ENCODE measurements at places on chromosomes 7 and 10.
A peak's percentile ranks its signal among the peaks of the same experiment; 100 is the strongest.

- no peak for DNase-seq
These were observed 172.1 kb upstream of the AOAH start for GRCh38 chr7:36896418-36896817.

DNA sequence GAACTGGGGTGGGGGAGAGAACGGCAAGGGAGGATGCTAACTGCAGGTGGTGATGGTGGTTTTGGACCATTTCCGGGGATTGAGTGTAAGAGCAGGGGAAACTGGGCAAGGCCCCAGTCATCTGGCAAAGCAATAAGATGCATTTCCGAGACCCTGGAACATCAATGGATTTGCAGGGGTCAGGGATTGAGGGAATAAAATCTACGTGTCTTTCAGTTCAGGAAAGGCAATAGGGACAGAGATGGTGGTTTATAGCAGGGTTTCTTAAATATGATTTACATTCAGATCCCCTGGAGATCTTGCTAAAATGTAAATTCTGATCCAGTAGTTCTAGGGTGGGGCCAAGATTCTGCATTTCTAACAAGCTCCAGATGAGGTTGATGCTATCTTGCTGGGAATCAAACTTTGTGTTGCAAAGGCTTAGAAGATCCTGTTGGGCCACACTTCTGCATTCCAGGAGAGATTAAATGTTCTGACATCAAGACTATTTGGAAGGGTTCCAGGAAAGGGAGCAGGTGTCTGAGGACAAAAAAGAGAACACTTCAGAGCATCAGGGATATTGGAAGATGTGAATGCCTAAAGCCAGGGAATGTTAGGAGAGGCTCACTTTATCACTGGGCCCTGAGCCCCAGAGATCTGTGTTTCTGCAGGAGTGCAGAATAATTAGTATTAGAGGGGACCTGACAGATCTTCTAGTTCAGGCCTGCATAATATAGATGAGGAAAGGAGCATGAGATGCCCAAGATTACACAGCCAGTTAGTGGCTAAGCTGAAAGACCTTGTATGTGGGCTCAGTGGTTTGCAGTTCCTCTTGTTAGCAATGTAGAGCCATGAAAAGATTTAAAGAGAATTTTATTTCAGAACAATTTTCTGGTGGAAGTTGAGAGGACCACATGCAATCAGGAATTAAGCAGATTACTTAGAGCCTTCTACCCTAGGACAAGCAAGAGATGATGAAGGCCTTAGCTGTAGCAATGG, 32.4 kb downstream of the BLNK start:
- DNase-seq, result no peak

GRCh38 chr10:47361293-47361692, 13.1 kb downstream of the RBP3 start:
- peak; percentile 24 for DNase-seq

- no peak for DNase-seq
These were observed 143.5 kb upstream of the LRRN3 start for GRCh38 chr7:110947408-110947807.

DNA sequence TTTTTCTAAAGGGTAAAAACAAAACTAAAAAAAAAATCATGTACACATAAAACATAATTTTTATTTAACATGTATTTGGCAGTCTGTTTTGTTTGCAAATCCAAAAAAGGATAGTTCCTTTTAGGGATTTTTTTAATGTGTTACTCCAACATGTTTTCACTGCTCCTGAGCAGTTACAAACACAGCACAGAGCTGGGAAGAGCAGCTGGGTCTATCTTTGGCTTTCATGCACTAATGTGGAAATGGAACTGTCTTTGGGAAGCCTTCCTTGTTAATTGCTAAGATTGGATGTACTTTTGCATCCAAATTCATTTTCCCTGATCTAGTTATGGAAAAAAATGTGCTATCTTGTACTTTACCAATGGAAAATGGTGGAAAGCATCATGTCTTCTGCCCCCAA, 1035.1 kb downstream of the CNTNAP2 start:
- DNase-seq, result no peak

DNA sequence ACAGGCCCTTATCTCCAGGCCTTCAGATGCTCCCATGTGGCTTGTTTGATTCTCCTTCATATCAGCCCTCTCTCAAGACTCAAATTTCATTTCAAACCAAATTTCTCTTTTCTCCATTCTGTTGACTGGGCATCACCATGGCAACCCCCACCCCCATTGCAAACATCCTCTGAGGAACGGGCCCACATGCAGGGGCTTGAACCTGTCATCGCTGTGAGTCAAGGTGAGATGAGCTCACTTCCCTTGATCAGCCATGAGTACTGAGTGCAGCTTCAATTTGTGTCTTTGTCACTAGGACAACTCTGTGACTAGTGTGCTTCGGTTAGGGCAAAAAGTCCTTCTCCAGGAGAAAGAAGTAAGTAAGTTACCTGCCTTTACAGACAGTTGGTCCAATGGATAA, 41.9 kb downstream of the CALML3 start:
- DNase-seq, result no peak

DNA sequence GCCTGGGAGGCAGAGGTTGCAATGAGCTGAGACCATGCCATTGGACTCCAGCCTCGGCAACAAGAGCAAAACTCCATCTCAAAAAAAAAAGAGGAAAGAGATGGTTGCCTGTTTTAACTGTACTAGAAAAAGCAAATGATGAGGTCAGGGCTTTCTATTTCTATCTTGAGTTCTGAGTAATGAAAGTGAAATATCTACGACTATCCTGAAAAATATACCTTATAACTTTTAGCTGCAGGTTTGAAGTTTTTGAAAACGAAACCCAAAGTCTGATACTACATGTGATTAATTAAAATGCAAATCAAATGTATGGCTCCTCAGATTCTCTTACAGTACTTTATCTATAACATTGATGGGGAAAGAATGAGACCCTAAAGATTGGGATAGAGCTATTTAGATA, 636.2 kb upstream of the LRRN3 start:
- no peak for DNase-seq

- no peak for DNase-seq
These were observed 81.6 kb upstream of the PFKP start for GRCh38 chr10:2985729-2986232.

DNA sequence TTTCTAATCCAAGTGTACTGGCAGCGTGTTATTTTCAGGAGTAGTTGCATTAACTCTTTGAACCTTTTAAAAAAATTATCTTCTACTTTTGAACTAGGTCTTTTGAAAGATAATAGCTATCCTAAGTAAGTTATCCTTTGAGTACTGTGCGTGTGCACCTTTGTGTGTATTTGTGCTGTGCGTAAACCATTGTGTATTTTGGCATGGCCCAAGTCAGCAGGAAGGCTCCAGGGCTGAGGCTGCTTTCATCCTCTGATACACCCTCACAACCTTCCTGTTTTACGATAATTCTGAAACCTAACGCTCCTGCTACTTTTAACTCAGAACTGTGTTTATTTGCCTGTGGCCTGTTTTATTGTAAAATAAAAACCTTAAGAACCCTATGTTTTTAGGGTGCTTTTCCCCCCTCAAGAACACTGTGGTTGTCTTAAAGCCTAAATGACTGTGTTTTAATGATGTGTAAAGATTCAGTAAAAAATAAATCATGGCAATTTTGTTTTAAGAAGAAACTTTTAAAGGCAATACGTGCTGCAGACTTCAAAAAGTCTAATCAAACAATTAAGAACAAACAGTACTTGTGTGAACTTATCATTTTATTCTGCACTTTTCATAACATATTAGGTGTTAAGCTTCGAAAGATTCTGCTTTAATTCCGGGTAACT, 57.5 kb downstream of the HDAC9 start:
- no peak for DNase-seq

DNA sequence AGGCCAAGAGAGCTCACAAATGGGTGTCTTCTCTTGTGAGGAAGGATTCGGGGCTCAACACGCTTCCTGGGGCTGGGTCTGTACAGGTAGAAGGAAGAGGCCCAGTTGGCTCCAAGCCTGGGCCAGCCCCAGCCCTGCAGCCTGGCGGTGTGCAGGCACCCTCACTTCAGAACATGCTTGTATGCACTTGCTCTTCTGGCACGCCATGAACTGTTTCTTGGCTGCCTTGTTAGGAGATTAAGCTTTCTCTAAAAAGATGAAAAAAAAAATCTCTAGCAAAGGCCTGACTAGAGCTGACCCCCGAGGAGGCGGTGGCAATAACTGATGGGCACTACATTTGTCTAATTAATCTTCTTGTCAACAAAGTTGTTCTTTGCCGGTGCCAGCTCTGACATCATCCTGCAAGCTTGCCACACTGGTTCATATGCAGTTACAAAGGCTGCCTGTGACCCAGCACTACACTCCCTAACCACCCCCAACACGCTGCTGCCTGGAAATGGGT, 94.7 kb downstream of the WDR11 start:
- no peak for DNase-seq

DNA sequence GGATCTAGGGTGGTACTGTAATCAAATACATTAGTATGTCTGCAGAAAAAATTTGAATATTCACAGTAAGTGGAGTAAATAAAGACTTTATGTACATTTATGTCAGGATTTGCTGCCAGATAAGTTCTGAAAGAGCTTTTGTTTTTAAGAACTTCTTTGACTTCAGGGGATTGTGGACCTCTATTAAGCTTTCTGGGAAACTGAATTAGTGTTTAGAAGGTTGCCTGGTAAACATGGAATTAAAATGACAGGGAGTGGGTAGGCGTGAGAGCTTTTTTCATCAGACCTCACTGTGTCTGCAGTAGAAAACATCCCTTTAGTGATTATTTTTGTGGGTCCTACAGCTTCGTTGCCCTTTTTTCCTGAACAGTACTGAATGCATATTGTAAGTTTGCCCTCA, 15.7 kb downstream of the SDHAF3 start:
- DNase-seq, result no peak

GRCh38 chr10:84613336-84614021, 285.1 kb downstream of the CCSER2 start:
- DNase-seq, result peak; percentile 2

DNA sequence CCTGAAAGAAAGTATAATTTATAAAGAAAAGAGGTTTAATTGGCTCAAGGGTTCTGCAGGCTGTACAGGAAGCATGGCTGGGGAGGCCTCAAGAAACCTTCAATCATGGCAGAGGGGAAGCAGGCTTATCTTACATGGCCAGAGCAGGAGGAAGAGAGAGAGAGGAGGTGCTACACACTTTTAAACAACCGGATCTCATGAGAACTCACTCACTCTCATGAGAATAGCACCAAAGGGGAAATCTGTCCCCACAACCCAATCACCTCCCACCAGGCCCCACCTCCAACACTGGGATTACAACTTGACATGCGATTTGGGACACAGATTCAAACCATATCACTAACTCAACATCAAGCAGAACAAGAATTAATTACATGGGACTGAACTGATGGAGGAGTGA, 6.9 kb upstream of the ZNF485 start:
- no peak for DNase-seq

DNA sequence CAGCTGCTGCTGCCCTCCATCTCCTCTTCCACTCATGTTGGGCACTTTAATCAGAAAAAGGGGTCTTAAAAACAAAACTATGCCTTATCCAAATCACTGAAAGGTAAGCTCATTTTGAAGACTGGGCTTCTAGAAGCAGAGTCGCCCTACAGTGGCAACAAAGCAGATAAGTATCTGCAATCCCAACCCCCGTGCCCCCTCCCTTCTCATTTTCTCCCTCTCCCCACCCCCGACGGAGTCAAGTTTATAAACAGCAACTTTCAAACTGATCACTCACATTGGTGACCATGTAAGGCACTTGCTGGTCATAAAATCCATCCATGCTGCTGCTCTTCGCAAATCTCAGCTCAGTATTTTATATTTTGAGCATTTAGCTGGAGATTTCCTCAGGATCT, 738 bp downstream of the ETV1 start:
- DNase-seq, result no peak

Measured in Kasumi-1 (cell line).